Left colon (tissue), 2 donors: ENCODE measurements at places on chromosomes 7 and 10.
A peak's percentile ranks its signal among the peaks of the same experiment; 100 is the strongest.

- no peak for DNase-seq
Measured at GRCh38 chr7:155645662-155646061, 1.2 kb downstream of the RBM33 start.

- DNase-seq: no peak
Measured at GRCh38 chr10:17041626-17042520, 87.7 kb downstream of the CUBN start.

DNA sequence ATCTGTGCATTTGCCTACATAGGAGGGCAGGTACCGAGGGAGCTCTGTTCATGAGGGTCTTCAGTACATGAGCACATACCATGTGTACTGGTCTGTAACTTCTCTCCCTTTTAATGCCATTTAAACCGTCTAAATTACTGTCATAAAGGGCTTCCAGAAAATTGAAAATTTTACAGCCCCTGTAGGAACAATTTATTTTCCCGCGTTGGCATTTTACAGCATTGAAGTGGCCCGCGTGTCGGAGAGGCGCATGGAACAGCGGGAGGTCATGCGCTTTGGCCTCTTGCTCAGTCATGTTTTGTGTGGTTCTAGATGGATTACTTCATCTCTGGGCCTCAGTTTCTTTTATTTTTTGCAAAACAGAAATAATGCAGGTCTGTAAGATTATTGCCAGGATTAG lies 9.8 kb downstream of the WIPI2 start:
- no peak for DNase-seq

DNA sequence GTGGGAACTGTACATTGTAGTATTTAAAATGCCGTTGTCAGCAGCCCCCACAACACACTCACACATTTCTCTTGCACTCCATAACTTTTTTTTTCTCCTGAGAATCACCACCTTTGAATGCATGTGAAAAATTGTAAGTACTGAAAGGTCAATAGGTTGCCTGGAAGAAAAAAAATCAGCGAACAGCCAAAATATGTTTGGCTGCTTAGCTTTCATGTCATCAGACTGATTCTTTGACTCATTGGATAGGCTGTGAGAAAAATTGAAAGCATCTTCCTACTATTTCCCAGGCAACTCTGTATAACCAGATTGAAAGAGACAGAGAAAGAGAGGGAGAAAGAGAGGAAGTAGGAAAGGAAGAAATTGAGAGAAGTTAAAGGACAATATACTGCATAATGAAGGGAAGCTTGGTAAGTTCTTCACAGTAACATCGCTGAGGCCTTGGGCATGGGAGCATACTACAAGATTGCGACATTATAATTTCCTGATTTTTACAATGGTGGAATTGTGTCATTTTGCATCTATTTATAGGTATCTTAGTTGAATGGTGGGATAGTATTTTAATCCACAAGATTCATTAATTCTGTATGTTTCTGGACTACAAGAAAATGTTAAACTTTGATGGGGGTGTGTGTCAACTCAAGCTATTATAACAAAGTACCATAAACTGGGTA lies 249.3 kb upstream of the KCND2 start:
- DNase-seq: no peak

DNA sequence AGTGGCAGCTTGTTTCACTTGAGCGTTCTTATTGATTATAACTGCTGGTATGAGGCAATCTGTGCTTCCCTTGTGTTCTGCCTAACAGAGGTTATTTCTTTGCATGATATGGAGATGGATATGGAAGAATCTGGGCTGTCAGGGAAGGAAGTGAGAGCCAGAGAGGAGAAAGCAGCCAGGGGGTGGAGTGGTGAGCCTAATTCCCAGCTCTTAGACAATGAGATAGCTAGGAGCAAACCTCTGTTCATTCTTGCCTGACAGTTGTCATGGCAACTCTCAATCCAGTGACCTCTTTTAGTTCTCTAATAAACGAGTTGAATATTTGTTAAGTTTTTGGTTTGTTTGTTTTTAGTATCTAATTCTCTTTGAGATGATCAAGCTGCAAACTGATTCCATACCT lies 214.3 kb downstream of the NRG3 start:
- DNase-seq: no peak

DNA sequence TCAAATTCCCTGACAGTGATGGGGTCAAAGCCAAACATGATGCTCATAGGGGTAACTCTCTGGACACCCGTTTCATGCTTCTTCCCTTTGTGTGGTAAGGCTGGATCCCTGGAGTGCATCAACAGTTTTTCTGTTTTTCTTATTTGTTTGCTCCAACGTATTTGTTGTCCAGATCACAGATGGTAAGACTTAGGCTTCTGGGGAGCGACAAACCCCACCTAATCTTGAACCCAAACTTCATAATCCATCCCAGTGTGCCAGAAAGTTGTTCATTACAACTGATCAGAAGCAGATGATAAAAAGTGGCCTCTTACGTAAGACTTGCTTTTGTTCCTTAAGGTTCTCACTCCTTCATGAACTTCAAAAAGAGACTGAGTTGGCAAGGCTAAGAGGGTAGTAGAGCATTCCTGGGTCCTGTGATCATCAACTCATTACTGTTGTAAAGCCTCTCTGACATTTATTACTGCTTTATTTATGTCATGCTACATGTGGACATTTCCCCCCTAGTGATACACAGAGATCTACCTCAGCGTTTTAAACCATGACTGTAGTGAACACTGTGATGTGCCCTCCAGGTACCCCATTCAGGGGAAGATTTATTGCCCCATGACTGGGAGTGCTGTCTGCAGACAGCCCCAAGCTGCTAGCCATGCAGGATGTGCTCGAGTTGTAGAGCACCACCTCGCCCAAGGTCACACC lies 125.6 kb downstream of the CCDC71L start:
- DNase-seq: no peak

DNA sequence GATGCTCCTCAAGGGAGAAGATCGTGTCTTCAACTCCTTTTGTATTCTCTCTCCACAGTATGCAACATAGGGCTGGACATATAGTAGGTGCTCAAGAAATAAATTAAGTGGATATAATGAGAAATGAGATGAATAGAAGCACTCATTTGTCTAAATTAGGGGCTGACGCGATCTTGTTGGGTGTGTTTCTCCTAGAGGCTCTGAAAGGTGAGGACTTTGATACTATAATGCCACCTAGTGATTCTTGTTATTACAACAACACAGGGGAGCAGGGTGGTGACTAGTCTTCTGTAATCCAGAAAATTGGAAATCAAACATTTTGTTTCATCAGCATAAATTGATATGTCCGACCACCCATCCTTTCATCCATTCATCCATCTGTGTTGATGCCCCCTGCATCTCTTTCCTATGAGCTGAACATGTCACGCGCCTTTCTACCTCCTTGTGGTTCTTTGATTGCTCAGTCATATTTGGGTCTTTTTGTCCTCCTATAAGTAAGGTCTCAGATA lies 3.5 kb upstream of the CFAP58 start:
- DNase-seq: peak; percentile 16

DNA sequence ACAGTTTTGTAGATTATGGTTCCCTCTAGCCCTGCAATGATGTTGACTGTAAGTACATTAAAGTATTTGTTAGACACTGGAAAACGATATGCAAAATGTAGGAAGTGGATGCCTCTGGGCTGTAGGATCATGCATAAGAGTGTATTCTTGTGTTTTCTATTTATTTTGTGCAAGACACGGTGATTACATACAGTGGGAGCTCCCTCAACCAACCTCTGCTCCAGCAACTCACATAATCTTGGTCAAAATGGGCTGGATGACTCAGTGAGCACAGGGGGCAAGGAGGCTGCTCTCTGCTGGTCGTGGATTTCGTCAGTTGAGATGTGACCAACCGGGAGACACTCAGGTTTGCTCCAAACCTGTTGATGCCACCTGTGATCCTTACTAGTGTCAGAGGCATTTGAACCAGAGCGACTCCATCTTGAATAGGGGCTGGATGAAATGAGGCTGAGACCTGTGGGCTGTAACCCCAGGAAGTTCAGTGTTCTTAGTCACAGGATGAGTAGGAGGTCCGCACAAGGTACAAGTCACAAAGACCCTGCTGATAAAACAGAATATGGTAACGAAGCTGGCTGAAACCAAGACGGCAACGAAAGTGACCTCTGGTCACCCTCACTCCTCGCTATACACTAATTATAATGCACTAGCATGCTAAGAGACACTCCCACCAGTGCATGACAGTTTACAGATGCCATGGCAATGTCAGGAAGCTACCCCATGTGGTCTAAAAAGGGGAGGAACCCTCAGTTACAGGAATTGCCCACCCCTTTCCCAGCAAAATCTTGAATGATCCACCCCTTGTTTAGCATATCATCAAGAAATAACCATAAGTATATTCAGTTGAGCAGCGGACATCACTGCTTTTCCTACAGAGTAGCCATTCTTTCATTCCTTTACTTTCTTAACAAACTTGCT lies 56.4 kb upstream of the FAM20C start:
- DNase-seq: no peak

DNA sequence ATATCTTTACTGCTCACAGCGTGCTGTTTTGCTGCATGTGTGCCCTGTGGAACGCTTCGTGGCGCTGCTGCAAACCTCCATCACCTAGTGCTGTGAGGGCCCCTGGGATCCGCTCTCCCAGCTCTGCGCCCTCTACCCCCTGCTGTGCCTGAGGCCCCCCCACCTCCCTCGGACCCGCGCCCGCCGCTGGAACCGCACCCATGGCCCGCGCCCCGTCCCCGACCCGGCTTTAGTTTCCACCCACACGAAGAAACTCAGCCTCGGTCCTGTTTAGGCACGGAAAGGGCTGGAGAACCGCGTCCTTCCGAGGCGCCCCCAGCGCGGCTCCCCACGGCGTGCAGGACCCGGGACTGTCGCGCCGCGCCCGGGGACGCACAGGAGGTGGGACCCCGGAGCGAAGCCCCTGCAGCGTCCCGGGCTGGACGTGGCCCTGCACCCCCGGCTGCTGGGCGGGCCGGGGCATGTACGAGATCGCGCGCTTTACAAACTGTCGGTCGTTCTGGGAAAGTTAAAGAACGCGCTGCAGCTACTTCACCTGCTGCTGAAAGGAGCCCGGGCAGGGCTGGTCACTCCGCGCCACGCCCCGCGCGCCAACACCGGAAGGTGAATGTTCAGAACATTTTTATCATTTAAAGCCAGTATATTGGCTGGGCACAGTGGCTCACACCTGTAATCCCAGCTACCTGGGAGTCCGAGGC lies 54.3 kb downstream of the BMS1 start:
- no peak for DNase-seq

DNA sequence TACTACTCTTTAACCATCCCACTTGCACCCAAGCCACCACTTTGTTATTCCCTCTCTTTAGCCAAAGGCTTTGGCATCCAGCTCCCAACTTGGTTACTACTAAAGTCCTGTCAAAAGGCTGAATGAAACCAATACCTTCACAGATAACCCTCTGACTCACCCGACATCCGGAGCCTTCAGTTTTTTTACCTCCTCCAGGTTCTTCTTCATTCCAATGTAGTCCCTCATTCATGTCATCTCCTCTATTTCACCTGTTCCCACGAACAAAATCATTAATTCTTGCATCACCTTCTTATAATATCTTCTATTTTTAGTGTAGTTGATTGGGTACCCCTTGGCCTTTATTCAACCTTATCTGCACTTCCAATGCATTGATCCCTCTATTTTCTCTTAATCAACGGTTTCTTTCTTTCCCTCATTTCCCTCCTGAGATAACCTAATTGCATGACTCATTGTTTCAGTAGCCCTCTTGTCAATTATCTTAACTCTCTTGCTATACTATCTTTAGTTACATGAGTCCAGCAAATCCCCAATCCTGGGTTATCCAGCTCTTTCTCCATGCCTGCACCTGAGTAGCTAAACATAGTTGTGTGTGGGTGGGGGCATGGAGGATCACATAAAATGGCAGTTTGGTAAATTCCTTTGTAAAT lies 87.2 kb upstream of the COL1A2 start:
- no peak for DNase-seq

GRCh38 chr10:11465406-11465805 lies 146.0 kb downstream of the USP6NL start:
- DNase-seq: no peak

GRCh38 chr10:102404361-102405107 lies 9.0 kb downstream of the NFKB2 start:
- DNase-seq: no peak

DNA sequence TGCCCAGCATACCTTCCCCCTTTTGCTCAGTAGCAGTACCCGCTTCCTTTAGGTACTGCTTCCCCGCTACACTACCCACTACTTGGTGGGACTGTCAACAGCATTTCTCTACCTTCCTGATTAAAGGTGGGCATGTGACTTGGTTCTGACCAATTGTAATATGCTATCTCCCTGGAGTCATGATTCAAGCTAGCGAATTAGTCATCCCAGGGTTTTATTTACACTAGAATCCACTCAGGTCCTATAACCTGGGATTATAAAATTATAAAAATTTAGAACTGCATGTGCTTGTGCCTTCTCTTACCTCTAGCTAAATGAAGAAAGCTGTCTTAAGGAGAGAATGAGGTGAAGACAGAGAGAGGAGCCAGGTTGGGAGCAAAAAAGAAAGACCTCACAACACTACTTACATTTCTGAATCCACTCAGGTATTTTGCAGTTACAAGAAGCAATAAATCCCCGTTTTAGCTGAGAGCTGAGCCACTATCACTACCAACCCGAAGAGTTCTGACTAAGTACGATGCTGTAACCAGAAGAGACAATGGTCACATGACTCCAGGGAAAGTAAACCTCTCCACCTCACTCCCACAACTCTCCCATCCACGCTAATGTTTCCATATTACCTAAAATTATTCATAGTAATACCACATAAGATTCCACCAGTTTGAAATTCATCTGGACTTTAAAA lies 9.7 kb downstream of the GBX1 start:
- no peak for DNase-seq

- peak; percentile 89 for DNase-seq
Measured at GRCh38 chr7:155844019-155844453, 31.8 kb upstream of the SHH start.

GRCh38 chr10:77919713-77920108 lies 6.8 kb downstream of the DLG5 start:
- no peak for DNase-seq

DNA sequence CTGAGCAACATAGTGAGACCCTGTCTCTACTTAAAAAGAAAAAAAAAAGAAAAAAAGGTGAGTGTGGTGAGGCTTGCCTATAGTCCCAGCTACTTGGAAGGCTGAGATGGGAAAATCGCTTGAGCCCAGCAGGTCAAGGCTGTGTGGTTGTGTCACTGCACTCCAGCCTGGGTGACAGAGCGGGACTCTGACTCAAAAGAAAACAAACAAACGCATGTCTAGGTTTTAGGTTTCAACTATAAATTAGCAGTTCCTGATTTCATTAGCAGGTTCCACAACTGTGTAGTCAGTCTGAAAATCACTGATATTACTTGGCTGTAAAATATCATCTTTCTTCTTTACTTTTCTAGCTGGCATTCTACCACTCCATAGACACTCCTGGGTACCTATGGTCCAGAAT lies 155.7 kb upstream of the HGF start:
- no peak for DNase-seq

GRCh38 chr10:93701866-93702209 lies 554 bp downstream of the FRA10AC1 start:
- no peak for DNase-seq

GRCh38 chr7:131602994-131603372 lies 46.6 kb upstream of the PODXL start:
- no peak for DNase-seq

- no peak for DNase-seq
Measured at GRCh38 chr7:4690953-4691856, 9.1 kb downstream of the FOXK1 start.
